ENCODE measurements at places on chromosomes 3 and 15.

DNA sequence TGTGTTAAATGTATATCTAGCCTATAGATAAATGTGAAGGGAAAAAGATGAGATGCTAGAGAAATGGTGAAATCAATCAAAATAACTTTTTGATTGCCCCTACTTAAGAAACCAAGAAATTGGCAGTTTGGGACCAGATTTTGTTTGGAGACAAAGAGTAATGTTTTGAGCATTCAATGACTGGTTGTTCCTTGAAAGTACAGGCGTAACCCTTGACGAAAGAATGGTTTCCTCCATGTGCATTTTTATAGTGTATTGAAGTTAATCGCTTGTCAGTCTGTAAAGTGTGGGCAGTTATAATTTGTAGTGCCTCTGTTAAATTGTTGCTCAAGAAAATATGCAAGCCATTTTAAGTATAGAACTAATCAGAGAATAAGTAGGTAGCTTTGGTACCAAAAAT lies 1.2 kb downstream of the KIF23 start:
- no peak for DNase-seq

DNA sequence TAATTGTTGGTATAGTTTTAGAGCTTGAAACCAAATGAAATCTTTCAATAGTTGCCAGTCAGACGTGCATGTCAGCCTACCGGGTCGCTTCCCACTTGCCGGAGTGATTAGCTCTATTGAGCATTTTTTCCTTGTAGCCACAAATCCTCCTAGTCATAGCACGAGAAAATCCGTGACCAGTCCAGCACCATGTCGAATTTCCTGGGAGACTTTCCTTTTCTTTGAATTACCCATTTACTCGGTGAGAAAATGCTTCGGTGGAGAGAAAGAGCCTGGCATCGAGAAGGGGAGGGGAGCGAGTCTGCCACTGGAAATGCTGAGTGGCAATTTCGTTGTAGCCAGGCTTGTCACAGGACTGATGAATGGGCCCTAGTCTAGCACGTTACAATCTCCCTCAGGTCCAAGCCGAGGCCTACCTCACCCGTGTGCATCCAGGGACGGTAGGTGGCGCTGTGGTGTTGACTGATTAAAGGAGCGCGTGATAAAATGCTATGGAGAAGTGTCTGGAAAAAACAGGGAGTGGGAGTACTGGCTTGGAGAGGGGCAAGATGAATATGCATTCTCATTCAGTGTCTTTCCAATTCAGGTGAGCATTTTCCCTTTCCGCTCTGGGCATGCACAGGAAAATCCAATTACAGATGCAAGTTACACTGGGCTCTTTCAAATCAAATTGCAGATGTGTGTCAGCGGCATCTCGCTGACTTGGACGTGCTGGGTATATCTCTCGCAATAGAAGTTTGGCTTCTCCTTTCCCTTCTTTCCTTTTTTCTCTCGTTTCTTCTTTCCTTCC lies 238.8 kb downstream of the EDEM1 start:
- peak; percentile 80 for DNase-seq

DNA sequence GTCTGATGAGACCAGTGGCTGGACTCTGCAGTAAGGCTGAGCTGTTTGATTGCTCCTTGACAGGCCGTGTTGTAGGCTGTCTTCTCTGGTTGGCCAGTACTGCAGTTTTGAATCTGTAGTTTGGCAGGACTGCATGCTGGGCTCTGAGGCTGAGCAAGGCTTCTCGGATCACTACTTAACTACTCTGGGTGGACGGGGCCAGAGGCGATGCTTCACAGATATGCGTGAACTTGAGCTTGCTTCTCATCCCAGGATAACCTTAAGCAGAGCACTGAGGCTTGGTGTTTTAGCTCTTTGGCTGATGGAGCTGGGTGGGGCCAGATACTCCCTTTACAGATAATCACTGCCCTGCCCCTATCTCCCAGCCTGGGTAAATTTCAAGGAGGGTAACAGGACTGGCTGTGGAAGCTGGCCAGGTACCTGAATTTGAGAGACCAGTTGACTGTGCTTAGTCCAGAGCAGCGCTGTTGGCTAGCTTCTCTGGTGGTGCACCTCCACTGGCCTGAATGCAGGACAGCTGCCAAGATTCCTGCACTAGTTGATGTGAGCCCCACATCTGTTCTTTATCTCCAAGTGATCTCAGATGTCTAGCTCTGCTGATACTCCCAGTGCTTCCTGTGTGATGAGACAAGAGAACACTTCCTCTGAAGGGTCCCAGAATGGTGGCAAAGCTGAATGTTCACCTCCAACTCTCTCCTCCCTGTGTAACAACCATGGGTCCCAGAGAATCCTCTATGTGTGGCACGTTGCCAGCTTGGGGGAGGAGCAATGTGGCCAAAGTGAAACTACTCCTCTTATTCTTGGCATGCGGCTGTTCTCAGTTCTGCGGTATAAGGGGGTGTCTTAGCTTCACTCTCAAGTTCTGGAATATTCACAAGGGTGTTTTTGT lies 37.9 kb downstream of the RPL39L start:
- DNase-seq = no peak

DNA sequence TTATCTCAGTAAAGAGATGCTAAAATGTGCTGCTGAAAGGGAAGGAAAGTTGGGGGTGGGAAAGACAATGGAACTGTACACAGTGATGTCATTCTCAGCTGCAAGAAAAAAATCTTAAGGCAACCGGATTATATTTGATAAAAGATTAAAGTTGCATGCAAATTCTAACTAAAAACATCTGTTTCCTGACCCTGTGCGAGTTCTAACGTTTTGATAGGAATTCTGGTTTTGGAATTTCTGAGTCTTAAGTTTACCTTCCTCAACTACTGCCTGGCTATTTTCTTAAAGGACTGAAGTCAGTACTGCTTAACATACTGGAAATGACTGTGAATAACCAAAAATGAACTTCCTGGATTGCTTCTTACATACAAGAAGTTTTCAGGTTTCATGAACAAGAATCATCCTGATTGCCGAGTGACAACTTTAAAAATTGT lies 115.5 kb downstream of the SLC25A26 start:
- DNase-seq = no peak

DNA sequence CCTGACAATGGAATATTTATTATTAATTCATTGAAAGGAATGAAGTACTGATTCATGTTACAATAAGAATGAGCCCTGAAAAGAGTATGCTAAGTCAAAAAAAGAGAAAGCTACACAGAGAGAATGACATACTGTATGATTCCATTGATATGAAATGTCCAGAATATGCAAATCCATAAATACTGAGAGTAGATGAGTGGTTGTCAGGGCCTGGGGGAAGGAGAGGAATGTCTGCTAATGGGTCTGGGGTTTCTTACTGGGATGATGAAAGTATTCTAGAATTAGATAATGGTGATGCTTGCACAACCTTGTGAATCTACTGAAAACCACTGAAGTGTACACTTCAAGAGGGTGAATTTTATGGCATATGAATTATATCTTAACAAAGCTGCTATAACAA lies 79.9 kb upstream of the HACD2 start:
- no peak for DNase-seq

DNA sequence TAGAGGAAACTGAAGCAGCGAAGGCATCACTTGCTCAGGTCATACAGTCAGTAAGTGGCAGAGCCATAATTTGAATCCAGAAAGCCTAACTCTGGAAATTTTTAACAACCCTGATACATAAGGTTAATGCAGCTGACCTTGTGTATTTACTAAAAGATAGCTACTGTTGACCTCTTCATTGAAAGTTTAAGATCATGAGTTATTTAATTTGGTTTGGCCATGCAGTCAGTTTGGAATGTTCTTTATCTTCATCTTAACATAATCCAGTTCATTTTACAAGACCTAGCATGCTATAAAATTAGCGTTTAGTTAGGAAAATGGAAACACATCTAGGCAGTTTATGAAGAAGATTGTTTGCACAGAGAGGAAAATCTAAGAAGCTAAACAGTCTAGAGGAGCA lies 240.9 kb downstream of the RBMS3 start:
- DNase-seq = no peak
